ENCODE measurements at places on chromosomes 6 and 20. TPM values are rescaled to one million over a fixed set of nuclear protein-coding genes. Genes with fewer than 3 reads are reported as not detected.

Gene OPN5
- not detected for total RNA-seq

- H3K36me3 ChIP-seq: no peaks in the 10 kb centered on the region
- H3K27ac ChIP-seq: no peak overlapping the region
- H3K4me3 ChIP-seq: no peak overlapping the region
- no peak for DNase-seq
- H3K27me3 ChIP-seq: no peaks in the 10 kb centered on the region
Measured at GRCh38 chr6:36413489-36414480, 26.3 kb upstream of the ETV7 start.

Gene B3GAT2
- total RNA-seq: not detected

Gene HLA-E
- total RNA-seq: 386 TPM

GRCh38 chr20:32114305-32114960 lies 4.9 kb downstream of the TM9SF4 start:
- H3K4me1 ChIP-seq: peaks cover 6% of the 10 kb centered on the region
- no peaks in the 10 kb centered on the region for H3K36me3 ChIP-seq
- H3K27ac ChIP-seq: no peak overlapping the region
- DNase-seq: no peak
- H3K27me3 ChIP-seq: no peaks in the 10 kb centered on the region
- no peak overlapping the region for H3K4me3 ChIP-seq

Gene EIF2S2
- 25.0 TPM for total RNA-seq

Gene CDSN
- total RNA-seq: not detected

DNA sequence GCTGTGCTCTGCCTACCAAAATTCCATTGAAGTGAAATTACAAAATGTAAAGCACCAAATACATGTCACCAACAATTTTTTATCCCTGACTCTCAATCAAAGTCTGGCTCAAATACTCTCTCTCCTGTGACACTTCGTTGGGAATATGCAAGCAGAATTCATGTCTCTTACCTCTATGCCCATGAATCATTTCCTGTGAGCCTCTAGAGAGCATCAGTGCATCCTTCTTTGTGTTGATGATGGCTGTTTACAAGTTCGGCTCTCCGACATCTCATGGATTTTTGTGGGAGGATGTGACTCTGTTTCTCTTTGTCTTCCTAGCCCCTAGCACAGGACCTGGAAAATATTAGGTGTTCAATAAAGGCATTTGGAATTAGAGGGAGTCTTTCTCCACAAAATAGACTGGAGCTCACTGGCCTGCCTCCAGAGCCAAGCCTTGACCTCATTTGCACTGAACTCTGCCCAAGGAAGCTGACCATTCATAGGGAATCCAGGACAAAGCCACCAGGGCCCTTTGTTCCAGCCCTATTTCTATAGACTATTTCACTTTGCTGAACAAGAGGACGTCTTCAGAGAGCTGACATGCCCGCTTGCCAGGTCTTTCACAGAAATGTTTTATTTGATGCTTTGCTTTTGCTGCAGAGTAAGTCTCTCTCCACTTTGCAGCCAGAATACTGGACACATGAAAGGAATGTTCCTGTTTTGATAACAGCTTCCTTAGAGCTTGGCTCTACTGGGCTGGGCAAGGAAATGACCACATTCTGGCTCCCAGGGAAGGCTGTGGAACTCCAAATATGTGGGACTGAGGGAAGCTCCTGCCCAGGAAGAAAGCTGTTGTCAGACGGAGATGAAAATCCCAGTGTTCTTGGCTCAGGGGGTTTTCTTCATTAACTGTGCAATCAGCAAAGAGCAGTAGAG lies 194.5 kb upstream of the CDYL start:
- no peak overlapping the region for H3K27ac ChIP-seq
- no peaks in the 10 kb centered on the region for H3K27me3 ChIP-seq
- no peaks in the 10 kb centered on the region for H3K4me1 ChIP-seq
- no peak for DNase-seq

DNA sequence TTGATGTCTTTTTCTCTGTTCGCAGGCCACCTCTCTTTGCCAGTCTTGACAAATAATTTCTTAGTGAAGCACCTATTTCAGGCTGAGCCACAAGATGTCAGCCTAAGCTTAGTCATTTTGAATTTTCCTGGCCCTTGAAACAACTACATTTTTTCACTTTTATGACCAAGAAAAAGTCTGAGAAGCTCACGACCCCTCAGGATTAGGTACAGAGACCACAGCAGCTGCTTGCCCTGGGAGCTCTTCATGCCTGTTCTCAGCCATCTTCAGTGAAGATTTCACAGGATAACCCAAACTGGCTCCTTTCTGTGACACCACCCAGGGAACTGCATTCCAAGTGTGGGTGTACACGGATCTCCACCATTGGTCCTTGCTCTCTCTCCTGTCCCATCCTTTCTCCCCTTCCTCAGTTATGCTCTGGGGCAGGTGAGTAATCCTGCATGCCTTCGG lies 38.4 kb upstream of the SPTLC3 start:
- no peaks in the 10 kb centered on the region for H3K36me3 ChIP-seq
- H3K27me3 ChIP-seq: no peaks in the 10 kb centered on the region
- H3K4me3 ChIP-seq: no peak overlapping the region
- no peak overlapping the region for H3K27ac ChIP-seq

GRCh38 chr6:14273191-14273590 lies 155.6 kb downstream of the CD83 start:
- H3K4me3 ChIP-seq: no peak overlapping the region
- H3K27ac ChIP-seq: no peak overlapping the region

- DNase-seq: no peak
- no peaks in the 10 kb centered on the region for H3K27me3 ChIP-seq
- no peaks in the 10 kb centered on the region for H3K36me3 ChIP-seq
- H3K4me3 ChIP-seq: no peak overlapping the region
- H3K4me1 ChIP-seq: no peaks in the 10 kb centered on the region
- H3K27ac ChIP-seq: no peak overlapping the region
Measured at GRCh38 chr6:145015739-145016558, 719.4 kb downstream of the EPM2A start.

Gene PHIP
- 27.6 TPM for total RNA-seq

Gene NRSN2
- total RNA-seq: 5.5 TPM

Gene LSM14B
- 35.5 TPM for total RNA-seq

- H3K27me3 ChIP-seq: no peaks in the 10 kb centered on the region
- H3K4me3 ChIP-seq: no peak within 1 kb of the TSS
- DNase-seq: peak; percentile 76
- no peak within 1 kb of the TSS for H3K27ac ChIP-seq
Measured at GRCh38 chr6:25652007-25652515, at the start of gene SCGN. TSS of gene SCGN (plus strand) at chr6:25652215. CDS start at chr6:25652404, 189 bp downstream.

DNA sequence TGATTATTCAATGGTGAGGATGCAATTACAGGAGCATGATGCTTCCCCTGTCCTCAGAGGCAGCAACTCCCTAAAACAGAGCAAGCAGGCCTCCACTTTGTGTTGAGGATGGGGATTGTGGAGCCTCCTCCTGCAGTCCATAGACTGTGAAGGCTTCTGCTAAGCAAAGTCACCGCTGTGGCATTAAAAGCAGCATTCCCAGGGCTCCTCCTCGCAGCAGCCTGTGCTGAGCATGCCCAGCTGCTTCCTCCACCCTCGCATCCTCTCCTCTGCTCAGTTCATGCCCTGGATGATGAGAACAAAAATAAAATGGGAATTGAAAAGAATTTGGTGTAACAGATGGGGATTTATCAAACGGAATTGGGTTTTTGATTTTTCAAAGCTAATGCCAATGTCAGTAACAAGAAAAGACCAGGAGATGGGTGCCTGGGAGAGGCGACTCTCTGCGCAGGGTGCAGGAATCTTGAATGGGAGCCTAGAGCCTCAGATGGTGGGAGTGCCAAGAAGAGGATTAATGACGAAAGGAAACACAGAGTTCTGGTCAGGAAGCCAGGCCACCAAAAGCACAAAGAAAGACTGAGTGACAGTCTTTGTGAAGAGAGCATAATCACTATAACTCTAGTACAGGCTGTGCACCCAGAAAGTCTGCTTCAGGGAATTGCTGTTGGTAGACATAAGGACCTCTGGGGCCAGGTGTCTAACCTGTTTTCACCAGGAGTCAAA lies 347.6 kb downstream of the TPBG start:
- H3K4me1 ChIP-seq: no peaks in the 10 kb centered on the region
- H3K27me3 ChIP-seq: no peaks in the 10 kb centered on the region
- no peak for DNase-seq
- no peak overlapping the region for H3K27ac ChIP-seq
- H3K36me3 ChIP-seq: no peaks in the 10 kb centered on the region
- H3K4me3 ChIP-seq: no peak overlapping the region

- no peak overlapping the region for H3K4me3 ChIP-seq
- H3K27me3 ChIP-seq: no peaks in the 10 kb centered on the region
- H3K27ac ChIP-seq: no peak overlapping the region
- H3K4me1 ChIP-seq: no peaks in the 10 kb centered on the region
Measured at GRCh38 chr20:20393207-20394120, 25.6 kb downstream of the INSM1 start.

- H3K27me3 ChIP-seq: no peaks in the 10 kb centered on the region
- H3K4me1 ChIP-seq: no peaks in the 10 kb centered on the region
- H3K27ac ChIP-seq: no peak overlapping the region
Measured at GRCh38 chr6:109222848-109223247, 127.5 kb downstream of the CEP57L1 start.

- no peak overlapping the region for H3K27ac ChIP-seq
- no peak for DNase-seq
- H3K36me3 ChIP-seq: no peaks in the 10 kb centered on the region
- peaks cover 22% of the 10 kb centered on the region for H3K4me1 ChIP-seq
- no peak overlapping the region for H3K4me3 ChIP-seq
Measured at GRCh38 chr6:4849226-4850022, 73.2 kb downstream of the CDYL start.

- no peaks in the 10 kb centered on the region for H3K27me3 ChIP-seq
- H3K4me1 ChIP-seq: no peaks in the 10 kb centered on the region
- no peak overlapping the region for H3K4me3 ChIP-seq
- DNase-seq: no peak
- H3K27ac ChIP-seq: no peak overlapping the region
Measured at GRCh38 chr20:6718662-6719368, 48.7 kb upstream of the BMP2 start.

Gene HFE
- total RNA-seq: 13.2 TPM

Gene ID1
- total RNA-seq: 408 TPM

DNA sequence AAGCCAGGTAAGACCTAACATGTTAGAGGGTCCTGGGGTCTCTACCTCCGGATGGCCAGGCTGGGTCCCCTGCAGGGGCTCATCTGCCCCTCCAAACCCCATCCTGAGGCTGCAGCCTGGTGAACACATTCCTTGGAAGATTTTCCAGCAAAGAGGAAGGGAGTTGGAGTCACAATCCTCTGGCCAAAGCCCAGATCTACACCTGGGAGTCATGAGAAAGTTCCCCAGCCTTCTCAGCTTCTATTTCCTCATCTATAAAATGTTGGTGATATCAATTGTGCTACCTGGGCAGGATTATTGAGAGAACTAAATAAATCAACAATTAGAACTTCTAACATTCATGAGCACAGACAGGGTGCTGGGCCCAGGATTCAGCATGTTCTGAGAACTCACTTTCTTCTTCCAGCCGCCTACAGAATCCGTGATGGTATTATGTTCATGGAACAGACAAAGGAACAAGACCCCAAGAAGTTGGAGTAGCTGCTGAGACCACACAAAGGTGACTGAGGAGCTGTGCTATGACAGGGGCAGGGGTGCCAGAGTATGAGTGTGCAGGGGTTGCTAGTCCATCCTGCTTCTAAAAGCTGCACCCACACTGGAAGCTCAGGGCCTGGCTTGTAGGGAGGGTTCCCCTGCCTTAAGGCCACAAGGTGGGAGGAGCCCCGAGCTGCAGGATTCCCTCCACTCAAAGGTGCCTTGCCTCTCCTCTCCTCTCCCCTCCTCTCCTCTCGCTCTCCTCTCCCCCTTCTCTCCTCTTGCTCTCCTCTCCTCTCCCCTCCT lies 68.9 kb downstream of the BMP7 start:
- H3K27me3 ChIP-seq: no peaks in the 10 kb centered on the region
- H3K4me3 ChIP-seq: no peak overlapping the region
- H3K36me3 ChIP-seq: no peaks in the 10 kb centered on the region
- no peak for DNase-seq
- H3K27ac ChIP-seq: no peak overlapping the region
- no peaks in the 10 kb centered on the region for H3K4me1 ChIP-seq

Gene MLN
- not detected for total RNA-seq

- H3K27me3 ChIP-seq: no peaks in the 10 kb centered on the region
- no peak overlapping the region for H3K27ac ChIP-seq
- DNase-seq: no peak
Measured at GRCh38 chr6:106735828-106736227, 106.5 kb downstream of the QRSL1 start.

DNA sequence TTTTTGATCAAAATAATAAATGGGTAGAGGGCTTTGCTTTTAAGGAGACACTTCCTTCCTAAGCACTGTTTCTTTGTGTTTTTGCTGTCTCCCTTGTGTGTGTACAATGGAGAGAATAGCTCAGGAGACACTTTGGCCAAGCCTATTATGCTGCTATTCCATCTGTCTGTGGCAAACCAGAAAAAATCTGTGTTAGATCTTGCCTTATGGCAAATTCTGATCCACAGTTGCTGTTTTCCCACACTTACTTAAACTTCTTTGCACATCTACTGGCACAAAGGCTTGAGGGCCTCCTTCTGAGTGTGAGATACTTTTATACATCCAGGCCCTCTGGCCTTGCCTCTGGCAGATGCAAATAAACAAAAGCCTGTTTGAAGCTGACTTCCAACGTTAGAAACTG lies 53.6 kb downstream of the PRDM13 start:
- DNase-seq: no peak
- H3K4me1 ChIP-seq: no peaks in the 10 kb centered on the region
- H3K27ac ChIP-seq: no peak overlapping the region
- H3K27me3 ChIP-seq: no peaks in the 10 kb centered on the region
- no peak overlapping the region for H3K4me3 ChIP-seq

Gene C20orf204
- total RNA-seq: 2.1 TPM

DNA sequence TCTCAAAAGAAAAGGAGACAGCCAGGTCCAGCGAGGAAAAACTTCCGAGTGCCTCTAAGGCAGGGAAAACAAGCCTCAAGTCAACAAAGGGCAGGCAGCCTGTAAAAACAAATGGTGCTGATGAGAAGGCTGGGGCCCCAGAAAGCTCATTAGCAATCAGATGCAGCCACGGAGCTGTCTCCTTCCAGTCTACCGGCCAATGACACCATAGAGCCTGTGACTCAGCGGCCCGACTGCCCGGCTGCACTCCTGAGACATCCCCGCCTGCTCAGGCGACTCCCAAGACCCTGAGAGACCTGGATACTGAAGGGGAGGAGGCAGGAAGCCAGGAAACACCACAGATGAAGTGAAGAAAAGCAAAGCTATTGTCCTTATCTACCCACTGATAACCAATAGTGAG lies 120.1 kb upstream of the HDDC2 start:
- H3K4me1 ChIP-seq: no peaks in the 10 kb centered on the region
- no peaks in the 10 kb centered on the region for H3K36me3 ChIP-seq
- H3K27ac ChIP-seq: no peak overlapping the region
- no peaks in the 10 kb centered on the region for H3K27me3 ChIP-seq
- no peak overlapping the region for H3K4me3 ChIP-seq

Gene MRPS18A
- 49.6 TPM for total RNA-seq

Gene EPB41L1
- 23.1 TPM for total RNA-seq
